RWPE2 (cell line): ENCODE measurements at places on chromosomes 6 and 20.

DNA sequence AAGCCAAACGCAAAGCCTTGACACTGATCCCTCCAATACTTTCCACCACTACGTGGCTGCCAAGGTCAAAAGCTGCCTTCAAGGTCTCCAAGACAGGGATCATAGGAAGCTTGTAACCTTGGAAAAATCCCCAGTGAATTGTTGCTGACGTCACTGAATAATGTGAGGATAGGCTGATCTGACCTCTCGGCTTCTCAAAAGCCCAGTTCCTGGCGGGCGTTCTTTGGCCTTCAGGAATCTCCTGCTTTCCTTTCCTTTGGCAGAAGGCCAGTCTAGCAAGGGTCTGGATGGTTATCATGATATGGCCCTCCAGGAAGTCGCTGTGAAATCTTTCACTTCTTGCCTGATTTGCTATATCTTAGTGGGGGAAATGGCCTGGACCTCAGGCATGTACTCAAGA, 61.4 kb upstream of the TNFAIP3 start:
- no peak for DNase-seq

DNA sequence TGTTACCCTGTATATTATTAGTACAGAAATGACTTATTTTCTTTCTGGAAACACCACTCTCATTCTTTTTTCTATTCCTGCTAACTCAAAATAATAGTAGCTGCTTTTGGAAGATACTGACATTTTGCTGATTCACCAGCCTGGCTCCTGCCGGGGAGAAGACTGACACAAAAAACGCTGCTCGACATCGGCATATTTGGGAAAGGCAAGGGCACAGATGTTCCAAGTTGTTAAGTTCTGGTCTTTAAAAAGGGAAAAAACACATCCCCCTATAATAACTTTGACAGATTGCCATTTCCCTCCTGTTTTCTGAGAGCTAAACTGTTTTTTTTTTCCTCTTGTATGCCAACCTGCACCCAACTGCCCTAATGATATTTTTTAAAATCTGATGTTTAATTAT, 55.4 kb downstream of the CTNNBL1 start:
- DNase-seq: no peak

DNA sequence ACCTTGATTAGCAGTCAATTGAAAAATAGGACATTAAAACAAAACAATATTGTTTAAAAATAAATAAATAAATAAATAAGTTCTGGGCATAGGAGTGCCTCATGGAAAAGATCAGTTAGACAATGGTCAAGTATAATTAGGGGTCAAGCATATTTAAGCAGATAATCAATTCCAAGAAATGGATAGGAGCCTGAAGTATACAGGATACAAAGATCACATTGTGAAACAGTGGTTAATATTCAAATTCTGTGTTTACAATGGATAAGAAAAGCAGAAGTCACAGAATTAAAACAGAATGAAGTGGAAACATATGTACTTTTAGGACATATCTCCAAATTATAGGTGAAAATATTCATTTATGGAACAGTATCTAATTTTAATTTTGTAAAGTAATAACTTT, 1028.6 kb upstream of the CITED2 start:
- no peak for DNase-seq

GRCh38 chr20:2798814-2799213, 1.6 kb downstream of the CPXM1 start:
- no peak for DNase-seq
